ENCODE measurements at places on chromosomes 13 and 19.

GRCh38 chr13:58994777-58995176, 1169.0 kb downstream of the DIAPH3 start:
- DNase-seq, result no peak

GRCh38 chr13:24618011-24618955, 61.9 kb upstream of the ATP12A start:
- no peak for DNase-seq

- DNase-seq, result no peak
These were observed 443.9 kb upstream of the SLC10A2 start for GRCh38 chr13:103510007-103510535.

DNA sequence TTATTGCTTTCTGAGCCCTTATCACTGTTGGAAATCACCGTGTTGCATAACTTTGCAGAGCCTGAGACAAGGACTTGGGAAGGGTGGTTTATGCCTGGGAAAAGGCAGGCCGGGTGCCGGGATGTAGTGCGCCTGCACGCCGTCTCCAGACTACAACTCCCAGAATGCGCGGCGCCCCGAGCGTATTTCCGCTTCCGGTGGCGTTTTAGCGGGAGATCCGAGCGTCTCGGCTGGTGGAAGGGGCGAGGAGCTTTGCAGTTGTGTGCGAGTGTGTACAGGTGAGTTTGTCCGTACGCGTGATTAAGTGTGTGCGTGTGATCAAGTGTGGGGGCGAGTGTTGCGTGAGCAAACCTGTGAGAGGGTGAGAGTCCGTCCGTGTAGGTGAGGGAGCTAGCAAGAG, 75.4 kb downstream of the PEG3 start:
- DNase-seq, result no peak

GRCh38 chr19:19460258-19460731, 54.8 kb downstream of the GATAD2A start:
- no peak for DNase-seq
